ENCODE measurements at places on chromosomes 11 and 22.
A peak's percentile ranks its signal among the peaks of the same experiment; 100 is the strongest.

DNA sequence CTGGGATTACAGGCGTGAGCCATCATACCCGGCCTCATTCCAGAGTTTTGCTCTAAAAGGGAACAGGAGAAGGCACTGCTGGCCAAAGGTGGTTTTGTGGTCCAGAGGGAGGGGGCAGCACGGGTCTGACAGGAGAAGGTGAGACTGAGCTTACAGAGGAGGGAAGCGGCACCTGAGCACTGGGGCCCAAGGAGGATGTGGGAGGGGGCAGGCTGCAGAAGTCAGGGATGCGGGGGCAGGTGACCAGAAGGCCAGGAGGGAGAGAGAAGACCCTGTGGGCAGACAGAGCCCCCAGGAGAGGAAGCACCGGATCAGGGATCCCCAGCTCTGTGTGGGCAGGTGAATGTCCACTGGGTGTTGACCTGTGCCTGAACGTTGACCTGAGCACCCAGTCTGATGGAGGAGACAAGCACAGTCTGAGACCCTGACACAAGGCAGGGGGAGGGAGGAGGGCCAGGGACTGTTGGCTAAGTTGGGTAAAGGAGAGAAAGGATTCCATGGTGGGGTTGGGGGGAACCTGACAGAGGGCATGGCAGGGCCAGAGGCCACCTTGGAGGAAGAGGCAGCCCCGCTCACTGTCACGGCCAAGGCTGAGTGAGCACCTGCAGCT is 12.0 kb upstream of the PRR5 start:
- DNase-seq = no peak
- H3K4me3 ChIP-seq = no peak overlapping the region
- no peaks in the 10 kb centered on the region for H3K27me3 ChIP-seq
- peaks cover 13% of the 10 kb centered on the region for H3K36me3 ChIP-seq

- H3K4me3 ChIP-seq = no peak overlapping the region
- H3K27me3 ChIP-seq = peaks cover 11% of the 10 kb centered on the region
- H3K4me1 ChIP-seq = peaks cover 5% of the 10 kb centered on the region
Measured at GRCh38 chr22:28911777-28912669, 28.7 kb downstream of the ZNRF3 start.

DNA sequence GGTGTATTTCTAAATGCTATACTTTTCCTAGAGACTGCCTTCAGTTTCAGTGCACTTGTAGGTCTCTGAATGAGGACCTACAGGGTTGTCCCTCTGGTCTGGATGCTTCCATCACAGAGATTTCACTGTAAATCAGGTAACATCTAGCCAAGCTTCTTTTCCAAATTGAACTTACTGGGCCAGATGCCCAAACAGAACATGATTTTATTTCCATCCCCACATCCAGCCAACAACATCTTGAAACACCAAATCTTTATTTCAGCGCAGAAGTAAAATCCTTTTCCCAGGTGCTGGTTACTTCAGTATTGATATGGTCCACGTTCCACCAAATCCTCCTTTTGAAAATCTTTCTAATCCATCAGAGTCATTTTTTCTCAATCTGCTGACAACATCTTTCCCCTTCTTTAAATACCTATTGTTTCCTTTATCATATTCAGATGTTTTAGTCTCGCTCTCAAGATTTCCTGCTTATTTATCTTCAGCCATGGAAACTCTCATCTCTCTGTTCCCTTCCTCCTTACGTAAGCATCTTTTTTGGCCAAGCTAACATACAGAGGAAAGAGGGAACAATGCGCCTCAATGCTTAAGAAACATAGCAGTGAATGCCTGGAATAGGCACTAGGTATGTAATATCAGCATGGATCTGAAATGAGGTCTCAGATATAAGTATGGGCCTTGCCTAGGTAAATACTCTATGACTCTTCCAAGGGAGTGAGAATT is 201.2 kb upstream of the MTNR1B start:
- H3K4me1 ChIP-seq = no peaks in the 10 kb centered on the region
- no peak overlapping the region for H3K4me3 ChIP-seq
- H3K36me3 ChIP-seq = peaks cover 2% of the 10 kb centered on the region
- no peak for DNase-seq

GRCh38 chr11:75959540-75959939 is 144.5 kb downstream of the UVRAG start:
- H3K27me3 ChIP-seq = no peaks in the 10 kb centered on the region
- DNase-seq = no peak
- H3K4me1 ChIP-seq = no peaks in the 10 kb centered on the region
- no peak overlapping the region for H3K4me3 ChIP-seq

DNA sequence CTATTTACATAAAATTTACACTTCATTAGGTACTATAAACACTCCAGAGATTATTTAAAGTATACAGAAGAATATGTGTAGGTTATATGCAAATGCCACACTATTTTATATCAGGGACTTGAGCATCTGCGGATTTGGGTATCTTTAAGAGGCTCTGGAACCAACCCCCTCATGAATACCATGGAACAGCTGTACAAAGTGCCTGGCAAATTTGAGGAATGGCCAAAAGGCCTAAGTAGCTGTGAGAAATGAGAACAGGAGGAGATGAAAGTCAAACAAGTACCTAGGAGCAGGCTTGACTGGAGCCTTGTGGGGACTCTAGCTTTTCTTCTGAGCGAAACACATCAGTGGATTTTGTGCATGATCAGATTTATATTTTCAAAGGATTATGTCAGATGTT is 149.3 kb downstream of the RBFOX2 start:
- H3K4me3 ChIP-seq = no peak overlapping the region
- H3K27ac ChIP-seq = no peak overlapping the region
- H3K4me1 ChIP-seq = peaks cover 5% of the 10 kb centered on the region
- H3K36me3 ChIP-seq = no peaks in the 10 kb centered on the region
- H3K27me3 ChIP-seq = peaks cover 7% of the 10 kb centered on the region

DNA sequence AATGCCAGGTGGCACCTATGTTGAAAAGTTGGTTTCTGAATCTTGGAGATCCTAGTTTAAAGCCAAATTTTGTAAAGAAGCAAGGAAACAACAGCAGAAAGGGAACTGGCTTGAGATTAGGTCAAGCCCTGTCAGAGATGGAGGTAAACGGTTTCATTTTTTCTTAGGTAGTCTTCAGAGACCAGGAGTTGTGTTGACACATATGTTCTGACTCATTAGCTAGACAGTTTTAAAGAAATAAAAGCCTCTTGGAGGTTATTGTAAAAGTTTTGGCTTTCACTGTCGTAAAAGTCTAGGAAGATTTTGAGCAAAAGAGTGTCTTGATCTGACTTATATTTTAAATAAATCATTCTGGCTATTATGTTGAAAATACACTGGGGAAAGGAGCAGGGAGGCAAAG is 151.5 kb upstream of the CTSC start:
- peaks cover 7% of the 10 kb centered on the region for H3K4me1 ChIP-seq
- no peak overlapping the region for H3K4me3 ChIP-seq
- no peak for DNase-seq
- no peak overlapping the region for H3K27ac ChIP-seq

- peak overlapping the region; percentile 88 for H3K27ac ChIP-seq
- peaks cover 18% of the 10 kb centered on the region for H3K4me1 ChIP-seq
- DNase-seq = no peak
- H3K36me3 ChIP-seq = peaks cover 23% of the 10 kb centered on the region
Measured at GRCh38 chr11:108069947-108070346, 51.4 kb upstream of the ACAT1 start.

GRCh38 chr22:34847072-34847471 is 218.9 kb upstream of the ISX start:
- no peak for DNase-seq
- no peaks in the 10 kb centered on the region for H3K4me1 ChIP-seq
- H3K4me3 ChIP-seq = no peak overlapping the region
- H3K27ac ChIP-seq = no peak overlapping the region
- peaks cover 10% of the 10 kb centered on the region for H3K27me3 ChIP-seq

GRCh38 chr22:17074648-17075002 is 10.2 kb upstream of the IL17RA start:
- H3K36me3 ChIP-seq = peaks cover 2% of the 10 kb centered on the region
- peaks cover 11% of the 10 kb centered on the region for H3K4me1 ChIP-seq
- no peaks in the 10 kb centered on the region for H3K27me3 ChIP-seq
- DNase-seq = no peak

DNA sequence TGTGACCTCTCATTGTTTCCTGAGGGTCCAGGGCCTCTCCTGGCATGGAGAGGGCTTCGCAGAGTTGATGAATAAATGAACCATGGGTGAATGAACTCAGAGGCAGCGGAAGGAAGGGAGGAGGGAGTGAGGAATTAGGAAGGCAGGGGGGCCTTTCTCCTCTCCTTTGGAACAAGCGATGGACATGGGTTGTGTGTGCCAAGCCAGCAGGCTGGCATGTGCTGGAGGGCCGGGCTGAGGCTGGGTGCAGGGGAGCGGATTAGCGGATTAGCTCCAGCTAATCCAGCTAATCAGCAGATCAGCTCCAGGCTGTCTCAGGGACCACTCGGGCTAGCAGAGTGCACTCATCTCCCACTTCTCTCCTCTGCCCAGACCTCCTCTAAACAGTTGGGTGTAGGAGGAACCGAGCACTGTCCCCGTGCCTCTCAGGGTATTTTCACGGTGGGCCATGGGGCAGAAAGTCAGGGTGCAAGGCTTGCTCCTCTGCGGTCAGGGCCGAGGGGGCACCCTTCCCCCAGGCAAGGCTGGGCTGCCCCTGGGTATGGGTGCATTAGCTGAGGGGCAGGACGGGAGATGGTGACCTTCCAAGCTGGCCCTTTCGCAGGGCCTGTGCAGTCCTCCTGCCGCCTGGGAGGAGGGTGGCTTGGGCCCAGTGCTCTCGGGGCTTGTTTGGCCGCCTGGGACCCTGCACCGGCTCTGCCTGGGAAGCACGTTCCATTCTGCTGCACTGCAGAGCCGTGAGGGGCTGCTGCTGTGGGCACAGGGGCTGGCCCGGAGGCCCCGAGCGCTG is 120.3 kb upstream of the B3GAT1 start:
- no peak overlapping the region for H3K27ac ChIP-seq
- no peak for DNase-seq
- no peaks in the 10 kb centered on the region for H3K36me3 ChIP-seq

GRCh38 chr11:23127706-23128105 is 267.4 kb upstream of the CCDC179 start:
- H3K4me1 ChIP-seq = no peaks in the 10 kb centered on the region
- H3K36me3 ChIP-seq = no peaks in the 10 kb centered on the region
- H3K4me3 ChIP-seq = no peak overlapping the region
- H3K27me3 ChIP-seq = no peaks in the 10 kb centered on the region

DNA sequence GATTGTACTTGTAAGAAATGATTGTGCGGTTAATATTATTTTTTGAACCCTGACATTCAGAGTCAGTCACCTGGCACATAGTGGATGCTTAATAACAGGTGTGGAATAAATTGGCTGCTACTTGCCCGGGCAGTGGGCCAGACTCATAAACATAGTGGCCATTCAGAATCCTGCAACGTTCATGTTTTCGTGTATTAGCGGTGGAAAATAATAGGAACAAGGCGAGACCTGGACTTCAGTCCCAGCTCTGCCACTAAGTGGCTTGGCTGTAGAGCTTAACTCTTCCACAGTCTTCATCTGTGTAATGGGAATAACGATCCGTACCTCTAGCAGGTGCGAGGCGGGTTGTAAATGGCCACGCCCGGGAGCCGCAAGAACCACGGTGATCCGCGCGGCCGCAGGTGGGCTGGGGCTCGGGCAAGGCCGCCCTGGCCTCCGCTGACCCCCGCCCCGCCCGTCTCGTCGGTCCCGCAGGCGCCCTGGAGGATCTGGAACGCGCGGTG is 761 bp upstream of the TMEM25 start:
- no peaks in the 10 kb centered on the region for H3K27me3 ChIP-seq
- H3K4me3 ChIP-seq = peak overlapping the region; percentile 89
- peak overlapping the region; percentile 85 for H3K27ac ChIP-seq
- peaks cover 7% of the 10 kb centered on the region for H3K36me3 ChIP-seq

GRCh38 chr11:6268820-6269219 is 9.2 kb downstream of the CCKBR start:
- no peaks in the 10 kb centered on the region for H3K36me3 ChIP-seq
- H3K27me3 ChIP-seq = peaks cover 36% of the 10 kb centered on the region
- H3K4me1 ChIP-seq = no peaks in the 10 kb centered on the region
- H3K4me3 ChIP-seq = no peak overlapping the region
- H3K27ac ChIP-seq = no peak overlapping the region
- no peak for DNase-seq

DNA sequence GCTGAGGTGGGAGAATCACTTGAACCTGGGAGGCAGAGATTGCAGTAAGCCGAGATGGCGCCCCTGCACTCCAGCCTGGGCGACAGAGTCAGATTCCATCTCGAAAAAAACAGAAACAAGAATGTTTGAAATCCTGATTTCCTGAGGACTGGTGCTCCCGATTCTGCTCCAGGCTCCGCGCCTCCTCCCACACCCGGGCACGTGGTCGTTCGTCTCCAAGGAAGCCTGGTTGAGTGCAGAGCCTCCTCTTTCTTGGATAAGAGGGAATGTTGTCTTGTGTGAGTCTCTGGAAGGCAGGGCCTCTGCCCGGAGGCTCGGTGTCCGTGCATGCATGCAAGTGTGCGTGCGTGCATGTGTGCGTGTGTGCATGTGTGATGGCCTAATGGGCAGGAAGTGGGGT is 30.1 kb downstream of the BRSK2 start:
- no peaks in the 10 kb centered on the region for H3K4me1 ChIP-seq
- peaks cover 6% of the 10 kb centered on the region for H3K36me3 ChIP-seq
- DNase-seq = no peak
- H3K27ac ChIP-seq = no peak overlapping the region
- no peak overlapping the region for H3K4me3 ChIP-seq

GRCh38 chr22:19242699-19243098 is 48.8 kb downstream of the CLTCL1 start:
- no peak overlapping the region for H3K27ac ChIP-seq
- no peak for DNase-seq
- H3K36me3 ChIP-seq = peaks cover 2% of the 10 kb centered on the region
- H3K27me3 ChIP-seq = peaks cover 11% of the 10 kb centered on the region

- H3K4me1 ChIP-seq = peaks cover 24% of the 10 kb centered on the region
- no peaks in the 10 kb centered on the region for H3K27me3 ChIP-seq
- H3K27ac ChIP-seq = no peak overlapping the region
- H3K4me3 ChIP-seq = no peak overlapping the region
Measured at GRCh38 chr11:96179905-96180304, 163.1 kb downstream of the MAML2 start.

DNA sequence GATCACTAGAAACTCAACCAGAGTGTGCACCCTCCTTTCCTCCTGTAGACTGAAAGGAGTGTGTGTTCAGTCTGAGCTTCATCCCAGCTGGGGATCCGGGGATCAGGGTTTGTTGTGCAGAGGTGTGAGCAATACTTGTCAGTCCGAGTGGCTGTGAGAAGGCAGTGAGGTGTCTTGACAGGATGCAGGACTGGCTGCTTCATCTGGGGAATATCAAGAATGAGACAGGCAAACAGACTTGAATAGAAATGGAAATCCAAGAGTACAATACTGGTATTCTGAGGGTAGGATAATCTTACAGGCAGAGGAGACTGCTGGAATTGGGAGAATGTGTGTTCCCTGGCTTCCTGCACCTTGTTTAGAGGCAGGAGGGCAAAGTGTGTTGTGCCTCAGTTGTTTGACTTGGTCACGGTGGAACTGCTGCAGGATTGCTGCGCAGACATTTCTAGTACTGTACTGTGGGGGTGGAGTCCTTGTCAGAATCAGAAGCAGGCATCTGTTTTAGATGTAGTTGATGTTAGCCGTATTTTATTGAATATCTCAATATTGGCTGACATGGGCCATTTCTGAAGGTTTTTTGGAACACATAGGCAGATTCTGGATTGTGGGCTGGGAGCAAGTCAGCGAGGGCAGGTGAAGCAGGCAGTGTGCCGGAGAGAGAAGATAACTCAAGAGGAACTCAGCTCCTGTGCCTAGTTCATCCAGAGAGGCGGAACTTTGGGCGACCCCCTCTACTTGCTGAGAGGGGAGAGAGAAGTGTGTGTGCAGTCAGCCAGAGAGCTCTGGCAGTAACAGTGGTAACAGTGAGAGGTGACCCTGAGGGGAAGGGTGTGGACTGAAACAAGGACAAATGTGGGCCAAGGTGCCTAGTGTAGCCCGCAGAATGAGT is 27.1 kb upstream of the GRK2 start:
- H3K27me3 ChIP-seq = no peaks in the 10 kb centered on the region
- DNase-seq = no peak
- H3K27ac ChIP-seq = peak overlapping the region; percentile 100
- peaks cover 55% of the 10 kb centered on the region for H3K4me1 ChIP-seq

All from central memory CD8-positive, alpha-beta T cell (primary cell).